ENCODE measurements at places on chromosomes 7 and 10.

DNA sequence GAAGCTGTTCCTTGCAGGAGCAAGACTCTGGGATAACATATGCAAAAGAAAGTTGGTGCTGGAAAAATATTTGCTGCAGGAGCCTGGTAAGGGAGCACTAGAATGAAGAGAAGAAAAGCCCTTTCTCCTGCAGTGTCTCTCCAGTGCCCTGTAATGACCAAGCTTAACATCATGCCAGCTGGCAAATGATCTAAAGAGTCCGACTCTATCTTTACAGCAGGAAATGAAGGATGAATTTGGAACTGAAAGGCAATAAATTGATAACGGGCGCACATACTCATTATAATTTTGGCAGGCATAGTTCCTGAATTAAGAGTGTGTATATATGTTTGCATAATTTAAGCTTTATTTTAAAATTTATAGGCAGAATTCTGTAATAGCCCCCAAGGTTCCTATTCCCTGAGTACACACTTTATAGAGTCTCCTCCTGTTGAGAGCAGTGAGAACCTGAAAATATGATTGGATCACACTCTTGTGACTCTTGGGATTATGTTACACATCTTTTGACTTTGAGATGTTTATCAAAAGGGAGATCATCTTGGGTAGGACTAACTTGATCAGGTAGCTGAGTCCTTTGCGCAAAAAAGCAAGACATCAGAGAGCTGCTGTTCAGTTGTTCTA, 299.0 kb upstream of the MBL2 start:
- DNase-seq = no peak

GRCh38 chr10:132979491-132980425, 37.4 kb upstream of the CFAP46 start:
- DNase-seq = no peak

DNA sequence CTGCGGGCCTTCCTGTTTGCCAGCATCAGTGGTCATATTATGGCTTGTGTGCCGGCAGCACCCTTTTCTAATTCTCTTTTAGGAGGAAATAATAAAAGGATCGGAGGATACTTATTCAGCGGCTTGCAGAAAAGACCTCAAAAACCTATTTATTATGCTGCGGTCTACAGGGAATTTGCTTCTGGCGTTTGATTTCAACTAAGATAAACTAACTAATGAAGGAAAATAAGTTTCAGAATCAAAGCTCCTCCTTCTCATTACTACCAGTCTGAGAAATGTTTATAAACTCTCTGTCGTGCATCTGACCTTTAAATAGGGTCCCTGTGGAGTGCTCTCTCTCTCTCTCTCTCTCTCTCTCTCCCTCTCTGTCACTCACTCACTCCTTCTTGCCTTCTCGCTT, 335.0 kb upstream of the GLI3 start:
- no peak for DNase-seq

DNA sequence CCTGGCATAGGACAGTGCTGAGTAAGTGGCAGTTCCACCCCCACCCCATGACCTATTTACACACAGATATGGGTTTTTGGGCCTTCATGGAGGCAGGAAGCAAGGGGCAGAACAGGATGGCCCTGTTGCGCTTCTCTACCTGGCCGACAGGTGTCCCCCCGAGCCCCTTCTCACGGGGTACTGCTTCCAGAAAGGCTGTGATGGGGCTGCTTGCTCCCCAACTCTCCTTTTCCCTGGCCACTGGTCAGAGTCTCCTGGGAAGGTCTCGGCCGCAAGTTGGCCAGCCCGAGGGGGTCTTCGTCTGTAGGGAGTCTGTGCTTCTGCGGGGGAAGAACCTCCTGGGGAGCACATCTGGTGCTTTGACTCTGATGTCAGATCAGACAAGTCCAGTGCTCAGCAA, 139.8 kb upstream of the TNS3 start:
- no peak for DNase-seq

DNA sequence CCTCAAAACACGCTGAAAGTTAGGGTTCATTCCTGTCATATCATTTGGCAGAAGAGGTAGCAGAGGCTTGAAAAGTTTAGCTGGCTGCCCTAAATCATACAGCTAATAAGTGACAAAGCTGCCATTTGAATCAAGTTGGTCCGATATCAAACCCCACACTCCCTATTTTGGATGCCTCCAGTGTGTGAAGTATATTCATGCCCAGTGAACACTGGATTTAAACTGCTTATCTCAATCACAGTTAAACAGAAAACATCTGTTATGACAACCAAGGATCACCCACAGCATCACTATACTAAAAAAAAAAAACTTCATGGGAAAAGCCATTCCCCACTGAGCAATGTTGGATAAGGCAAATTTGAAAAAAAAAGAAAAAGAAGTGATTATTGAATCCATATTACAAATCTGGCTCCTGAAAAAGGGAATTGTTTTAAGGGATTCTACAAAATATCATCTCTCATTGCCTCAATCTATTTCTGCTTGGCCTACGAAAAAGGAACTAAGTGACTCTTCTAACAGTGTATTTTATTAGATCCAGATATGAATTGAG, 48.3 kb downstream of the ABCB1 start:
- no peak for DNase-seq

GRCh38 chr7:1289666-1290025, 57.0 kb downstream of the UNCX start:
- DNase-seq = no peak

DNA sequence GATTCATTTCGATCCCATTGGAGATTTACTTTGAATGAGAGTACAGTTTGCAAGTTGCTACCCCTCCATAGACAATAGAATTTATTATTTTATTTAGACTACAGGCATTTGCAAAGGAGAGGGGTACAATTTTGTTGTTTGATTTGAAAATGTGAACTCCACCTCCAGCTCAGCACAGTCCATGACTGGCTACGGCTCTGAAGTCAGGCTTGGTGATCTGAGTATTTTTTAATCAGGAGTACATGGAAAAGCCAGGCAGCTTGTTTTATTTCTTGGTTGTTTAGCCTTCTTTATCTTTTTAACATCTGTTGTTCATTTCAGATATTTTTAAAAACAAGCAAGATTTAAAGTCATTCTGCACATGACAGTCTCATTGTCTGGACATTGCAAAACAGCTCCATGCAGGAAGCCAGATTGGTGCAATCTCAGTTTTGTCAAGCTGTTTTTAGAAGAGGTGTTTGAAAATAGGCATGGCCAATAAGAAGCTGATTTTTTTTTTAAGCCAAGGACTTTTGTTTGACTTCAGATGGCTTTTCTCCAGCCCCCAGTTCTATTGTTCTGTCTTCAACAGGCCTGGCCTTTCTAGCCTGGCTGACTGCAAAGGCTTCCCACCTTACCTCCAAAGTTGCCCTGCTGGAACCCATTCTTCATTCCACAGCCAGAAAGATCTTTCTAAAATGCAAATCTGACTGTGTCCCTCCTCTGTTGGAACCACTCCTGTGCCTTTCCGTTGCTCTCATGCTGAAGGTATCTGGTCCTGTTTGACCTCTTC, 12.2 kb downstream of the PLXDC2 start:
- no peak for DNase-seq

GRCh38 chr7:151177310-151177709, 9.7 kb downstream of the ASB10 start:
- DNase-seq = no peak

GRCh38 chr10:101261702-101262101, 32.4 kb upstream of the LBX1 start:
- DNase-seq = no peak

DNA sequence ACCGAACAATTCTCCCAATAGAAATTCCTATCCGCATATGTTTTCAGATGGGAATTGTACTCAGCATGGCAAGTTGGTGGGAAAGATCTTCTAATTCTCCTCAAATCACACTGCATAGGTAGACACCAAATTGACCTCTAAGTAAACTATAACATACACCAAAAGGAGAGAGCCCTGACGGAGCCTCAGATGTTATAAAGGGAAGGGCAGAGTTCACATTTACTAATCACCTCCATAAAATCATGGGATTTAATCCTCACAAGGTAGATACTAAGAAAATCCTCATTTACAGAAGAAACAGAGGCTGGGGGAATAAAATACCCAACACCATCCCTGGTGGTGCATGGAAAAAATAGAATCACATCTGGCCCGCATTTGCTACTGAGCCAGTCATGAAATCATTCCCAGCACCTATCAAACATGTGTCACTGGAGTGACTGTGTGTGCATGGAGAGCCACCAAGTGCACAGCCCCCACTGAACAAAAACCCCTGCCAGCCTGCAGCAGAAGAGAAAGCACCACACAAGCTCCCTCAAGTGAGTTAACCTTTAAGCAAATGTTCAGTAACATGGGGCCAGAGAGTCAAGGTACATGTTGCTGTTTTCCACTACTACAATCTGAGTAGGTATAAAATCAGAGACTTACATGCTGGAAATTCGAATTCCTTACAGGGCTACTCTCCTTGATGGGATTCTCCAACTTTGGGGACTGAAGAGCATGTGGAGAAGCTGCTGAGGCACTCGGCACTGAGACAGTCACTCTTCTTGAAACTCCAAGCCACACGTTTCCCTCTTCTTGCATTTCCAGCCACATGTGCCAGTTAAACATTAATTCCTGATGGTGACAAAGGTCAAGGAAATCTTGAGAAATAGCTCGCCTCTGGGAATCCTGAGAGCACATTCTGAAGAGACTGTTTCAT, at the start of gene DDC:
Gene DDC (minus strand): TSS at position 766 of the 919 bp plus-strand sequence. CDS start 21,320 bp downstream, outside the sequence.
- no peak for DNase-seq

DNA sequence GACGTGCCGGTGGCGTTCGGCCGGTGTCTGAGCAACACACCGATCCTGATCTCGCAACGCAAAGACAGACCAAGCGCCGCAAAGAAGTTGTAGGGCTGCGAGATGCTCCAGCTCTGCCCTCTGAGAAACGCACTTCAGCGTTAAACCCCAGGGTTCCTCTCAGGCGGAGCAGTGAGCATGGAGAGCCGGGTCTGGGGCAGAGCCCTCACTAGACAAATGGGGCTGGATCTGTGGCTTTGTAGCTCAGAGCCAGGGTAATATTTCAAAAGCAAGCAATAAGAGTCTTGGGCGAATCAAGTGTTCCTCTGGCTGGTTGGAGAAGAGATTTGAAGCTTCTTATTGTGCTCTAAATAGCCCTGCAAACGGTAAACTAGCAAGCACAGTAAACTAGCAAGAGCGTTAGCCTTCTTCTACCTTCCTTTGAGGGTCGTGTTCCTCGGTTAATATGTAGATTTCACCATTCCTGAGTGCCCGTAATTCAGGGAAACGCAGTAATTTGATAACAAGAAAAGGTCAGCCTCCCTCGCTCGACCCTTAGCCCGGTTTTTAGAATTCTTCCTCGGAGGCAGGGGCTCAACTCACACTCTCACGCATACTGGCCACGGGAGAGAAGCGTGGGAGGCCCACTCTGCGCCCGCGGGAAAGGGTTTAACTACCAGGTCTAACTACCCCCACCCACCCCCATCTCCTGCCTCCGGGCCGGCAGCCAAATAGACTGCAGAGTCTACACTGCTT, 6.7 kb downstream of the SKAP2 start:
- no peak for DNase-seq

DNA sequence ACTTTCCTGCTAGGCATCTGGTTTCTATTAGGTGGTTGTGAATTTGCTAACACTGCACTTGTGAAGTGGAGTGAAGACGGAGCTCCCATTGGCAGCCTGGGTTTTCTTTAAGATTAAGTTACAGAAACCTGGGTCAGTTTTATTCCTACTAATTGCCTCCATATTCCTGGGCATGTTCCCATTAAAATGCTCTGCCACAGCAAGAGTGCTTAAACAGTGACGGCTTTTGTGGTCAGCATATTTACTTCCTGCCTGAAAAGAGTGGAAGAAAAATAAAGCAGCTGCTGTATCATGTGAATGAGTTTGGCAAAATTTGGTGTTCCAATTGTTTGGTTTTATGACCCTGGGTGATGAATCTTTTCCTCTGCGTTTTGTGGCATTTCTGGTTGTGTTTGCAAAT, 96.9 kb upstream of the PLXDC2 start:
- DNase-seq = no peak

GRCh38 chr7:41142904-41143473, 559.9 kb downstream of the INHBA start:
- DNase-seq = no peak

GRCh38 chr10:105189463-105189800, 548.3 kb downstream of the SORCS3 start:
- no peak for DNase-seq

DNA sequence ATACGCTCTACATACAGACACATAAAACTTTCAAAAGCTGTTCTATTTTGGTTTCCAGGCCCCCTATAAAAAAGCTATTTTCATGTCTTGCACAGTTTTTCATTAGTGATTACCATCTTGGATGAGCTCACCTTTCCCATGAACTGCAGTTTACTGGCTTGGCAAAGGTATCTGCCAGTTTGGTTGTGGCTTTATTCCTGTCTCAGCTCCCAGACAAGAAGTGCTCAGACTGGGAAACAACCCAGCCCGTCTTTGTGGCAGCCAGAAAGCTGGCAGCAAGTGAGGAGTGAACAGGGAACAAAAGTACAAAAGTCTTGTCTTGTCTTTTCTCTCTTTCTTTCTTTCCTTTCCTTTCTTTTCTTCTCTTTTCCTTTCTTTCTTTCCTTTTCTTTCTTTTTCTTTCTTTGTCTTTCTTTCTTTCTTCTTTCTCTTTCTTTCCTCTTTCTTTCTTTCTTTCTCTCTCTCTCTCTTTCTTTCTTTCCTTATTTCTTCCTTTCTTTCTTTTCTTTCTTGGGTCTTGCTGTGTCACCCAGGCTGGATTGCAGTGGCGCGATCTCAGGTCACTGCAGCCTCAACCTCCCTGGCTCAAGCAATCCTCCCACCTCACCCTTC, 138.8 kb downstream of the CFAP58 start:
- DNase-seq = no peak

DNA sequence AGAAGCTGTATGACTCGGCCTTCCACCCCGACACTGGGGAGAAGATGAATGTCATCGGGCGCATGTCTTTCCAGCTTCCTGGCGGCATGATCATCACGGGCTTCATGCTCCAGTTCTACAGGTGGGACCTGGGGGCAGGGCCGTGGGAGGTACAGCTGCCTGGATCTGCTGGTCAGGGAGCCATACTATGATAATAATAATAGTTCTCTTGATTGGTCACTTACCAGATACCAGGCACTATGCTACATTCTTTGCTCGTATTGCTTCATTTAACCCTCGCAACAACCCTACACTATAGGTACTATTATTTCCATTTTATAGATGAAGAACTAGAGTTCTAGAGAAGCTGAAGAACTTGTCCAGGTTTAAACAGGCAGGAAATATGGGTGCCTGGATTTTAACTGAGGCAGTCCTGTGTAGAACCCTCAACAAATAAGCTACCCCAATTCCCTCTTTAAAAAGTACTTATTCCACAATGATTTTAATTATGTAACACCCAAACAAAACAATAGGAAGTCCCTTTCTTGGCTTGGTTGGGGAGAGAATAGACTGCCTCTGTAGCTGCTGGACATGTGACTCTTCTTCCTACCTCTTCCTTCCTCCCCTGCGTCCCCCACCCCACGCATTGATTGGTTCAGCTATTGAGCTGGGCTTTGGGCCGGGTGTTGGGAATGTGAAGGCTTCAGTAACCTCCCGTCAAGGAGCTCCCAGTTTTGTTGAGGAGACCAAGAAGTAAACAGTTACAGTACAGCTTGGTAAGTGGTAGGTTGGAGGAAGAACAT, 12.8 kb downstream of the SFXN2 start:
- DNase-seq = no peak

All from NCI-H1105 treated with DMSO at 0.1 percent for 48 hours (cell line).